Inflammatory macrophage treated with lipopolysaccharide for 1 hour (primary cell): ENCODE measurements at places on chromosomes 3 and 15.

DNA sequence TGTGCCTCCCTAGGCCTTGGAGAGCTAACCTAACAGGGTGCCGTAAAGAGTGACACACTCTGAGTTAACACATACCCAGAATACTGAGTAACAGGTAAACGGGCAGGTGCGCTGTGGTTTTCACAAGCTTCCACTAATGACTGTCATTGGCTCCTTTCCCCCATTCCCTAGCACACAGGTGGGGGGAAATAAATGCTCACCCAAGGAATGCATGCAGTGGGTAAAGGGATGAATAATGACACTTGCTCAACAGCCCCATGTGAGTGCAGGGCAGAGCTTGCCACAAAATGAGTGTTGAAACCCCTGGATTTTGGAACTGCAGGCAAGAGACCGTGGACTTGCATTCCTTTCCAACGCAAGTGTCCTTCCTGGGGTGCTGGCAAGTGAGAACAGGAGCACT is 57.6 kb downstream of the ADAMTS17 start:
- DNase-seq, result no peak

GRCh38 chr3:53913401-53913800 is 21.7 kb upstream of the SELENOK start:
- no peak for DNase-seq

- no peak for DNase-seq
Measured at GRCh38 chr3:123660900-123661299, 76.0 kb upstream of the HACD2 start.

DNA sequence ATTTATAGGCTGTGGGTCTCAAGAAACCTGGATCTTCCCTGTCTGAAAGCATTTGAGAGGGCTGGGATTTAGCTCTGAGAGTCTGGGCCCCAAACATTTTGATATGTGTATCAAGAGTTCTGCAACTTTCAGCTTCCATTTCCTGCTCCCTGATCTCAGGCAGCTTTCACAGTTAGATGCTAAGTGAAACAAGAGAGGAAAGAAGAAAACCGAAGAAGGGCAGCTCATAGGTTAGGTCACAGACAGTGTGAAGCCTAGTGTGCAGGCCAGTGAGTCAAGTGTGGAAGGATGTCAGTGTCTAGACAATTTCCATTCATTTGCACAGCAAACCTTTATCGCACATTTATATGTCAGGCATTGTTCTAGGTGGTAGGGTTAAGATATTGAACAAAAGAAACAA is 173.6 kb upstream of the PROK2 start:
- no peak for DNase-seq

DNA sequence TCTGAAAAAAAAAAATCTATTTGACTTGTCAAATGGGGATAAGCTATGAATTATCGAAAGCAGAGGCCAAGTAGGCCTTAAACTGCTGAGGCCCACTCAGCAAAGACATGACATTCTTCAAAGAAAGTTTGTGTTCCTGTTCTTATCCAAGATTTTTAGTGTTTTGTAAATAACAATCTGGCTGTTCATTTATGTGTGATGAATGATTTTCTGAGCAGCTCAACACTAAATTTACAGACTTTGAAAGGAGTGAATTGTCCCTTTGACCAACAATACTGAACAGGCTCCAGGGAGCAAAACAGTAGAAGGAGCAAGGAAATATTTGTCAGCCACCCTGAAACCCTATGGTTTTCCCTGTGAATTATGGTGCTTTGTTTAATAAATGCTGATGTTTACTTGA is 512.6 kb upstream of the NAALADL2 start:
- no peak for DNase-seq

DNA sequence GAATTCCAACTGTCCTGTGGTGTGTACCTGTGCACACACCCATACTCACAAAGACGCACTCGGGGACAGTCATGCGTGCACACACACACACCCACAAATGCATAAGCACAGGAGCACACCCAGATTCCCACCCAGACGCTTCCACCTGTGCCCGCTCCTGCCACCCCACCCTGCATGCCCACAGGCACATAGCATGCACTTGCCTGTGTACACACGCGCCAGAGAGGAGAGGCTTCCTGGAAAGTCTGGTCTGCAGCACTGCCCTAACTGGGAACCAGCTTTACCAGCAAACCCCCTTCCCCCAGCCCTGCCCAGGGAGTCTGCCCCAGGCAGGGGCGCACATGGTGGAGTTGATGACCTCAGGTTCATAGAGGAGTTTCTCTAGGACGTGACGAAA is 246.2 kb downstream of the UACA start:
- DNase-seq, result no peak

DNA sequence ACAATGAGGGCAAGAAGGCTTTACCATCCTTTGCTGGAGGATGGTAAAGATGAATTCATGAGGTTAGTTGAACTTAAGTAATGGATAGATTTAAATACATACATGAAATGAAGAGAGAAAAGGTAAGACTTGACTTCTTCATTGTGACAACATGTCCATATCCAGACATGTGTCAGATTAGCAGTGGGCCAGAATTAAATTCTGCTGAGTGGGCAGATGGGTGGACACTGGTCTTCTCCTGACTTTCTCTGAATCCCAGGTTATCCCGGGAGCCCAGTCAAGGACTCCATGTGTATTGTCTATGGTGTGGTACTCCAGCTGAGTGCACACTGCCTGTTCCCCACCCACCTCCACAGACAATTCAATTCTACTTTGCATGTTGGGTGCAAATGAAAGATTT is 603.1 kb downstream of the NLGN1 start:
- DNase-seq, result no peak

GRCh38 chr3:122918576-122919290 is 108.8 kb downstream of the SEMA5B start:
- DNase-seq, result no peak

DNA sequence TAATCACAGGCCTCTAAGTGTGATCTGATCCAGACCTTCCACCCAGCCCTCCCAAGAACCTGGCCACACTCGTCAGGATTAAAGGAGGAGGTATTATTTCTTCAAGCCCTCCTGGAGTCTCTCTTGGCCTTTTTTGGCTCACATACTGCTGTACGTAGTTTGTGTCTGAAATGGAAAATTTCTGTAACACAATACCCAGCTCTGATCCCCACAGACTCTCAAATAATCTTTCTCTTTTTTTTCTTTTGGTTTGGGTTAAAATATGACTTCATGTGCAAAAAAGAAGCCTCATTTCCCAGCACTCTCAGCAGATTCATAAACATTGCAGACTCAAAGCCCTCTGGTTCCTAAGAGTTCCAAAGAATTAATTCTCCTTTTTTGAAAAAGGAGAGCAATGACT is 96.5 kb upstream of the PHLDB2 start:
- DNase-seq, result peak; percentile 3

GRCh38 chr3:14203521-14204079 is 25.0 kb downstream of the LSM3 start:
- peak; percentile 59 for DNase-seq

DNA sequence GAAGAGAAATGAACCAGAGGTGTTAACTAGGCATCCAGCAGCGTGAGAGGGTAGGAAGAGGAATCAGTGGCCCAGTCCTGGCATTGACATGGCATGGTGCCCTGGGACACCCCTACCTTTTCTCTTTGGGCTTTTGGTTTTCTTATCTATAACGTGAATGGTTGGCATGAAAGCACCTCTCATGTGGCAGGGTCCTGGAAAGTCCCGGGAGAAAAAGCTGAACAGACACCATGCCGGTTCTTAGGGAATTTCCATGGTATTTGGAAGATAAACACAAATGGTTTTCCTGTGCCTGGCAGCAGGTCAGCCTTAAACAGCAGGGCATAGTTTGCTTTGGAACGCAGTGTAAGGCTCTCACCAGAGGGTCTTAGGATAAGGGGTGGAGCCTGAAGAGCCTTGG is 15.4 kb downstream of the ARNT2 start:
- DNase-seq, result no peak

DNA sequence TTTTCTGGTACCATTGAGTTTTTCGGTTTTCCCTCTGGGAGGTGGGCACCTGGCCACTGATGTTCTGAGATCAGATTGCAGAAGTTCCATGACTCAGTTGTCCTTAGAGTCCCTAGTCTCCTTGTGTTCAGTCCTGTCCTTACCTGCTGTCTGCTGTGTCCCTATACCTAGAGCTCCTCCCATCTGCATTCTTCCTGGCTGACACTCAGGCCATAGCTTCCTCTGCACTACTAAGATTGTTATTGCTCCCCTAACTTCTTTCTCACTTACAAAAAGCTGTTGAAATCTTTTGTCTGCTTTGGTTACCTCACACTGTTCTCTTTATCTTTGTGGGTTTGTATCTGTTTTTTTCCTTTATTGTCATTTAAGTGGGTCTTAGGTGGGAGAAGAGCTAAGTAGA is 13.2 kb downstream of the USP3 start:
- no peak for DNase-seq

DNA sequence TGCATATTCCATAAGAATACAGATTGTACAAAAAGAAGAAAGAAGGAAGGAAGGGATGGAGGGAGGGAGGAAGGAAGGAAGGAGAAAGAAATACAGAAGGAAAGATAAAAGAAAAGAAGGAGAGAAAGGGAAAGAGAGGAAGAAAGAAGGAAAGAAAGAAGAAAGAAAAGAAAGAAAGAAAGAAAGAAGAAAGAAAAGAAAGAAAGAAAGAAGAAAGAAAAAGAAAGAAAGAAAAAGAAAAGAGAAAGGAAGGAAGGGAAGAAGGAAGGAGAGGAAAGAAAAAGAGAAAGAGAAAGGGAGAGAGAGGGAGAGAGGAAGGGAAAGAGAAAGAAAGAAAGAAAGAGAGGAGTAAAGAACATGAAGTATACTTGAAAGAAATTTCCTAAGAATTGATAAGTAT is 577.9 kb upstream of the ALCAM start:
- DNase-seq, result no peak

DNA sequence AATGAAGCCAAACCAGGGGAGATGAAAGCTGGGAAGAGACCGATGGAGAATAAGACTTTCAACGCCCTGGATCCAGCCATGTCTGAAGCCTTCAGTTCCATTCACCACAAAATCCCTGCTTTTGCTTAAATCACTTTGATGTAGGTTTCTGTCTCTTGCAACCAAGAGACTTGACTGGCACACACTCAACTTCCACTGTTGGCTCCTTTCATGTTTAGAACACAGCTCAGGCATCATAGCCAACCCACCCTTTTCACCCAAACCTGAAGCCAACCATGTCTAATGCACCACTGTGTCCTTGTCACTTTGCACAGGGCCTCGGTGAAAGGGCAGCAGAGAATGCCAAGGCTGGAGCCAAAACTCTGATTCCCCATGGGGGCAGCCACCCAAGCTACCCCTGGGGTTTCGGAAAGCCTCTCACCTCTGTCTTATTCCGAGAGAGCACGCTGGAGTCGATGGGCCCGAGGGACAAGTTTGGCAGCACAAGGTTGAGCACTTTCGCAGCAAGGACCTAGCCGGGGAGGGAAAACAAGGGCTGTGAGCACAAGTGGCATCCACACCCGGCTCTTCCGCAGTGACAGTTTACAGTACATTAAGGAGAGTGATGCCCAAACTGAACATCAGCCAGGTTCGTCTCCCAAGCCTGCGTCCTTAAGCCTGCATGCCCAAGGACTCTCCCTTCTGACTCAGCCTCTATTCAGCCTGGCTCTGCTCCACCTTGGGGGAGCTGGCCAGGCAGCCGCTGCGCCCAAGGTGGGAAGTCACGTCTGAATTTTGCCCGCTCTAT is 37.6 kb downstream of the ABTB1 start:
- no peak for DNase-seq

GRCh38 chr15:74505837-74506514 is 35.0 kb upstream of the ARID3B start:
- DNase-seq, result no peak

GRCh38 chr15:77430652-77431051 is 10.0 kb downstream of the HMG20A start:
- DNase-seq, result no peak

DNA sequence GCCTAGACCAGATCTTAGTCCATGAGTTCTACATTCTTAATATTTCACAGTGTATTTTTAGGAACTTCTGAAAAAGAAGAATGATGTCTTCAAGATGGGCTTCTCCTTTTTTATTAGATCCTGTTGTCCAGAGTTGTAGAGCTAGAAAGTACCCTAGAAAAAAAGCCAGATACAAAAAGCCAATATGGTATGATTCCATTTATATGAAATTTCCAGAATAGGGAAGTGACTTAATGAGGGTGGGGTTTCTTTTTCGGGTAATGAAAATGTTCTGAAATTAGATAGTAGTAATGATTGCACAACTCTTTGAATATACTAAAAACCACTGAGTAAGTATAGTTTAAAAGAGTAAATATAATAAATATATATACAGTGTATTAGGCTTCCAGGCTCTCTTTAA is 116.9 kb downstream of the NFKBIZ start:
- peak; percentile 83 for DNase-seq

DNA sequence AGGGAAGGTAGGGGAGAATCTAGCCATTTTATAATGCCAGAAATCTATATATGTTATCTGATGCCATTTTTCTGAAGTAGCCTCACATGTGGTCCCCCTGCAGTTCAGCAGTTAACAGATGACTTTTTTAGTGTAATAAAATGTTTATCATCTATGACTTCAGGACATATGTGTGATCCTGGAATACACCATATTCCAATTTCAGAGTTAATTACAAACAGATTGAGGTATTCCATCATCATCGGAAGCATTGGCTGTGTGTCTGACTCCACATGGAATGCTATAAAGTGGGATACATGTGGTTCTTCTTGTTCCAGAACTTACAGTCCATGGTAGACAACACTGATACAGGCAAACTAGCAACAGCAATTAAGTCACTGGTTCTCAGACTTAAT is 45.9 kb upstream of the LIMD1 start:
- no peak for DNase-seq

- DNase-seq, result no peak
Measured at GRCh38 chr3:33395900-33396299, 44.3 kb downstream of the UBP1 start.
